ENCODE measurements at places on chromosomes 16 and 17.

- DNase-seq: no peak
Observed at GRCh38 chr17:60920107-60920506, 242.5 kb downstream of the BCAS3 start.

DNA sequence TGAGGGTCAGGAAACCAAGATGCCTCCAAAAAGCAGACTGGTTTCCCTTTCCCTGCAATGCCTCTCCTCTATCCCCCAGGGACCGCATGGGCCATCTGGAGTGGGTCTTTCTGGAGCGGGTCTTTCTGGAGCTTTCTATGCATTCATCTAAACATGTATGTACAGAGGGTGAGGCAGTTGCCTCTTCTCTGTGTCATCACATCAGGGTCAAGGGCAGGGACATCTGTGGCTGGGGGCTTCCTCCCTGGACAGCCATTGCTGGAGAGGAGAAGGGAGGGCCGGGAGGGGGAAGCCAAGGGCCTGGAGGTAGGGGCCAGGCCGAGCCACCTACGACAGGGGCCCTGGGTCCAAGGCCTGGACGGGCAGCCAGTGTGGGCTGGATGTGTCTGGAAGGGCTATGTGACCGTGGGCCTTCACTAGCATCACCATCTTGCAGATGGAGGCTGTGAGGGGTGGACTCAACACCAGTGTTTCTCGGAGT lies 840 bp downstream of the ADCY7 start:
- no peak for DNase-seq

- no peak for DNase-seq
Observed at GRCh38 chr17:9329251-9329921, 246.2 kb downstream of the STX8 start.

- DNase-seq: no peak
Observed at GRCh38 chr17:42979511-42980273, at the start of gene PTGES3L. Gene PTGES3L (minus strand): TSS chr17:42980080. CDS start chr17:42980053, 27 bp downstream.

DNA sequence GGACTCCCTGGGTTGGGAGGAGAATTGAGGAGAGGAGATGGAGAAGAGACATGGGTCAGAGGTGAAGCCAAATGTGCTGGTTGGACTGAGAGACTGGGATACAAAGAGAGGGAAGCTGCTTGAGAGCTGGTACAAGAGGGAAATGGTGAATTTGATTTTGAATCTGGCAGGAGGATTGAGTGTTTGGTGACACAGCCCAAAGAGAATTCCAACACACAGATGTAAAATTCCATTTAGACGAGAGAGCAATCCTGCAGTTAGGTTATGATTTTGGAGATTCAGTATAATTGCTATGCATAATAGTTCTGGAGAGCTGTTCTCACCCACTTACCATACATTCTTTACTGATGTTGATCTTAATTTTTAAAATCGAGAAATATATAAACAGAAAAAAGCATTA lies 57.7 kb downstream of the HSD17B2 start:
- no peak for DNase-seq

DNA sequence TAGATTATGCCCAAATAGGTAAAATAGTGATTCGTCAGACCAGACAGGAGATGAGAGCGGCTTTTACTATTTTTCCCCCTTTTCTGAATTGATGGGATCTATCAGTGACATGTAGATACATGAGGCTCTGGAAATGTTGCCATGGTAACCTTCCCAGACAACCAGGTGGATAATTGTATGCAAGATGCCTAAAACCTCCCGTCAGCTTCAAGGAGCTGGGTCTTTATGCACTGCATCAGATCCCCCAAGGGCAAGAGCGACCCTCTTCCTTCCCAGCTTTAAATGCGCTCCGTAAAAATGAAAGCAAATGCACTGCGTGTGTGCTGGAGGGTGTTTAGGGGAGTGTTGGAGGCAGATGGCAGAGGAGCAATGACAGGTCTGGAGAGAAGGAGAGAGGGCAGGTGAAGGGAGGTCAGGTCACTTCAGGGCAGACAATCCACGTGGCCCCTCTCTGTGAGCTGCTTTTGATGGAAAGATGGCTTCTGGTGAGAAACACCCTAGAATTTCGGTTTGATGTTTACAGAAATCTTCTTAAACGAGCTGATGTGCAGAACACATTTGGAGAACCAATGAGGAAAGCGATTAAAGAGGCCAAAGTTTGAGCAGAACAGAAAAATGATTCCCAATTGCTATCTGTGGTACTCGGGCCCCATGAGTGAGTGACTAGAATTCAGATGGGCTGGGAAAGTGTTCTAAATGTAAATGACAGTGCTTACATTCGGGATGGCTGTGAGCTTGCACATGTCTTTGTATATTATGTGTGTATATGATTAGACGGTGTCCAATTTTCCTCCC lies 461.7 kb upstream of the HSBP1 start:
- no peak for DNase-seq

GRCh38 chr17:73801455-73802100 lies 157.3 kb upstream of the SDK2 start:
- DNase-seq: no peak

DNA sequence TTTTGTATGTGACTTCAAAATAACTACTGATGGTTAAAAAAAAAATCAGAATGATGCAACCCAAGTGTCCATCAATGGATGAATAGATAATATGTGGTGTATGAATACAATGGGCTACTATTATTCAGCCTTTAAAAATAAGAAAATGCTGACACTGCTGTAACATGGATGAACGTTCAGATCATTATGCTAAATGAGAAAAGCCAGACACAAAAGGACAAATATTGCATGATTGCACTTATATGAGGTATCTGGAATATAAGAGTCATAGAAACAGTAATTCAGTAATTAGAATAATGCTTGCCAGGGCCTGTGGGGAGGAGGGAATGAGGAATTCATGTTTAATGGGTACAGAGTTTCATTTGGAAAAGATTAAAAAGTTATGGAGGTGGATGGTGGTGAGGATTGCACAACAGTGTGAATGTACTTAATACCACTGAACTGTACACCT lies 25.4 kb downstream of the TENT4B start:
- DNase-seq: no peak

GRCh38 chr16:62545039-62545438 lies 508.8 kb upstream of the CDH8 start:
- DNase-seq: no peak

GRCh38 chr17:14016858-14017257 lies 52.4 kb upstream of the COX10 start:
- no peak for DNase-seq

- DNase-seq: no peak
Observed at GRCh38 chr16:15498427-15499175, 64.2 kb downstream of the BMERB1 start.

- no peak for DNase-seq
Observed at GRCh38 chr16:70577256-70577698, 53.7 kb downstream of the SF3B3 start.

GRCh38 chr16:88019821-88020515 lies 68.7 kb downstream of the BANP start:
- DNase-seq: no peak

- DNase-seq: no peak
Observed at GRCh38 chr17:17181666-17182597, 24.2 kb downstream of the PLD6 start.

DNA sequence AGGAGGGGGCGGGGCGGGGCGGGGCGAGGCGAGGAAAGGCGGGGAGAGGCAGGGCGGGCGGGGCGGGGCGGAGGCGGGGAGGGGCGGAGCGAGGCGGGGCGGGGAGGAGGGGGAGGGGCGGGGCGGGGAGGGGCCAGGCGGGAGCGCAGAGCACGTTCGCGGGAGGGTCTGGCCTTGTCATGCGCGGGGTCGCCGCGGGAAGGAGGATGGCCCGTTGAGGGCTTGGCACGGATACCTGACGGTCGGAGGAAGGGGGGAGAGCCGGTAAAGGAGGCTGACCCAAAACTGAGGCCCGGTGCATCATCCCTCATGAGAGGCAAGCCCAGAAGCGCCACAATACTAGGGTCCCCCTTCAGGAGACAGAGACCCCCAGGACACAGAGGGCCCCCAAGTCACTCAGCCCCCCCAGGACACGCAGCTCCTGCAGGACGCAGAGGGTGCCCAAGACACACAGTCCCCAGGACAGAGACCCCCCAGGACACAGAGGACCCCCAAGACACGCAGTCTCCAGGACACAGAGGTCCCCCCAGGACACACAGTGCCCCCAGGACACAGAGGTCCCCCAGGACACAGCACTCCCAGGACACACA lies 593 bp upstream of the WDR45B start:
- DNase-seq: no peak

- no peak for DNase-seq
Observed at GRCh38 chr17:56489980-56490379, 103.5 kb upstream of the NOG start.

- peak; percentile 59 for DNase-seq
Observed at GRCh38 chr17:8222630-8223355, 12.4 kb upstream of the AURKB start.

- DNase-seq: no peak
Observed at GRCh38 chr17:4920351-4921048, 11.6 kb upstream of the GP1BA start.

- DNase-seq: no peak
Observed at GRCh38 chr16:46895399-46896313, 11.5 kb downstream of the GPT2 start.

- no peak for DNase-seq
Observed at GRCh38 chr17:17504341-17505140, 8.3 kb upstream of the RASD1 start.

DNA sequence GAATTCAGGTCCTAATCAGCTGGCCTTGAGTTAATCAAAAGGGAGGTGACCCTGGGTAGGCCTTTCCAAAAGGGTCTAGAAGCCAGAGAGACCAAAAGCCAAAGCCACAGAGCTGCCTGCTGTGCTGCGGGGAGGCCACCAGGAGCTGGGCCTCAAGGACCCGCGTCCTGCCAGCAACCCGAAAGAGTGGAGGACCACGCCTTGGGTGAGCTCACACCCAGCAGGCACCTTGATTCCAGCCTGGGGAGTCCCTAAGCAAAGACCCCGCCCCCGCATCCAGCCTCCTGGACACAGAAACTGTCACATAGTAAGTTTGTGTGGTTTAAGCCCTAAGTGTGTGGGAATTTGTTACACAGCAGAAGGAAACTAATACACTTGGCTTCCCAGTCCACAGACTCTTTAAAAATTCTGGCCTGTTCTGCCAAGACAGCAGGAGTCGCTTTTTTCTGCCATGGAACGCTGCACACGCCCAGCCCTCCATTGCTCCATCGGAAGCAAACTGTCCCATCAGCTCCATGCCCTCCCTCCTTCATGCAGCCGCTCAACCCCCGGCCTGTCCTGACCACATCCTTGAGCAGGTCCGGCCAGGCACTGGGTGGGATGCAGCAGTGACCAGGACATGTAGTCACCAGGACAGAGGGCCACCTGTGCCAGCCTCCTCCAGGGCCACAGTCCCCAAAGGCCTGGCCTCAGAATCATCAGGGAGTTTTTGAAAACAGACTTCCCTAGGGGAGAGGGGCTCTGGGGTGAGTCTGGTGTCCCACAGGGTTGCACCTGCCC lies 20.9 kb upstream of the RASD1 start:
- DNase-seq: no peak

DNA sequence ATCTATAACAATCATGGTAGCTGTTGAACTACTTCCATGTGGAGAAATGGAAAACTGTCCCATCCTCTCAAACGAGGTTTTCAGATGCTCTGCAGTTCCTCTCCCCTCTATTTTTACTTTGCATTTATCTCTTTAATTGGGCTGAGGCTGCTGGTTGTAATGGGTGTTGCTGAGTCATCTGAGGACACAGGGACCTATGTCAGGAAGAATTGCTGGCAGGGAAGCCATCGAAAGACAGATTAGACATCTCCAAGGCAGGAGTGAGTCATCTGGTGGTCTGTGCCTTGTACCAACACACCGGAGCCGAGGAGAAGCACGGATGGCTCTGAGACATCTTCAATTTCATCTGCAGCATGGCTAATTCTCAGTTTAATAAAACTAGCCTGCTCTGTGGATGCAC lies 394.5 kb downstream of the GRIN2A start:
- DNase-seq: no peak

- DNase-seq: no peak
Observed at GRCh38 chr16:22948603-22949368, 134.8 kb downstream of the HS3ST2 start.

DNA sequence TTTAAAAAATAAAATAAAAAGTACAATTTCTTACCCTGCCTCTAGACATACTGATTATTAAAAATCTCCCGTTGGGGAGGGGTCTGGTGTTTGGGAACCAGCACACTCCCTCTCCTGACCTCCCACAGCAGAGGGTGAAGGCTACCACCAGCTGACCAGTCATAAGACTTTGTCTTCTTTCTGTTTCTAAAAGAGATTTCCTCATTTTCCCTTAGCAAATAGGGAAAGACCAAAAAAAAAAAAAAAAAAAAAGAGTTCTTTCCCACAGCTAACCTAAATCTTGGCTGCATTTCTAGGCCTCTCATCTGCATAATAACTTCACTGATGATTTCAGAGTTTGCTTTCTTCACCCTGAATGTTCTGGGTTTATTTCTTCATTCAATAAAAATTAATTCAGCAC lies 30.3 kb downstream of the CDK5RAP3 start:
- DNase-seq: no peak

- no peak for DNase-seq
Observed at GRCh38 chr16:64762211-64762610, 359.7 kb downstream of the CDH11 start.

DNA sequence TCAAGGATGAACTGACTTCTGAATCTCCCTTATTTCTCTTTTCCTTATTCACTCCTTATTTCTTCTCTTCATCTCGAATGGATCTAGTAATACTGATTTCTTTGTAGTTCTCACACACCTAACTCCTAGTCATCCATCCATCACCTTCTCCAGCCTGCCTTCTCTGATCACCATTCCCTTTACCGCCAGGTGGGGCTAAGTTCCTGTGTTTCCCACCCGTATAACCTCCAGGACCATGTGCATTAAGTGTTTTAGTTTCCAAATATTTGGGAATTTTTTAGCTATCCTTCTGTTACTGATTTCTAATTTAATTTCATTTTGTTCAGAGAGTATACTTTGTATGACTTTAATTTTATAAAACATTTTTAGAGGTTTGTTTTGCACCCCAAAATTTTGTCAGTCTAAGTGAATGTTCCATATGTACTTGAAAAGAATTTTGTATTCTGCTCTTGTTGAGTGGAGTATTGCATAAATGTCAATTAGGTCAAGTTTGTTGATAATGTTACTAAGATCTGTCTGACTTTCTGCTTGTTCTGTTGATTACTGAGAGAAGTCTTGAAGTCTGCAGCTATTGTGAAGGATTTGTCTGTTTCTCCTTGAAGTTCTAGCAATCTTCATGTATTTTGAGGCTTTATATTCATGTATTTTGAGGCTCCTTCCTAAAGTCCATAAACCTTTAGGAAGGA lies 8.8 kb downstream of the BPTF start:
- no peak for DNase-seq

GRCh38 chr17:2721603-2722002 lies 10.0 kb upstream of the CLUH start:
- no peak for DNase-seq

DNA sequence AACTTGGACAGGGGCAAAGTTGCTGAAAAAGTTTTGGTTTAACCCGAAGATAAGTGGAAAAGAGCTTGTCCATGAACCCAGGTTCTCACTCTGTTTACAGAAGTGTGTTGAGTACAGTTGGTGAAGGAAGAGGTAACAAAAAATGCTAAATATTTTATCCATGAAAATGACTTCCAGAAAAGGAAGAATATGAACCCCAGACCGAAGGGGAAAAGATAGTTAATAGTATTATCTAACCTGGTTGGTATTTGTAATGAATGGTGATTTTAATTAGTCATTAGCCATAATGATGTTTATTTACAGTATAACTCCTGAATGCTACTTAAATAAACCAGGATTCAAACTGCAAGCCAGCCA lies 574 bp upstream of the TMEM106A start:
- no peak for DNase-seq

Measured in amygdala (tissue), 56 donors.